ENCODE measurements at places on chromosomes 2 and 18.

- no peak for DNase-seq
Observed at GRCh38 chr18:74892066-74892627, 294.5 kb downstream of the ZNF407 start.

DNA sequence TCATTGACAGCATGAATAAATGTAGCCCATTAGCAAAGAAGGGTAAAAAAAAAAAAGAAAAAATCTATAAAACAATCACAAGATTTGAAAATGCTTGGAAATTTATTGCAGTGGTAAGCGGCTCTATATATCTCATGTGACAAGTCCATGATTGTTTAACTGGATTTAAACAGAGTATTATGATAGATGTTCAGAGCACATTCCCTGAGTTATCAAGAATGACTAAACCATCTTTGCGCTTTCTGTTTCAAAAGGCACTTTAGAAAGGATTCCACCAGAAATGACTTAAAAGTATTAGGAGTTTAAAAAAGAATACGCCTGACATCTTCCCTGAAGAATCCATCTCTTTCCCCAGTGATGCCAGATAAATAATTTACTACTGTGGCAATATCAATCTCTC is 409.5 kb upstream of the UBE2E3 start:
- no peak for DNase-seq

GRCh38 chr2:195392446-195393336 is 264.3 kb upstream of the SLC39A10 start:
- no peak for DNase-seq

DNA sequence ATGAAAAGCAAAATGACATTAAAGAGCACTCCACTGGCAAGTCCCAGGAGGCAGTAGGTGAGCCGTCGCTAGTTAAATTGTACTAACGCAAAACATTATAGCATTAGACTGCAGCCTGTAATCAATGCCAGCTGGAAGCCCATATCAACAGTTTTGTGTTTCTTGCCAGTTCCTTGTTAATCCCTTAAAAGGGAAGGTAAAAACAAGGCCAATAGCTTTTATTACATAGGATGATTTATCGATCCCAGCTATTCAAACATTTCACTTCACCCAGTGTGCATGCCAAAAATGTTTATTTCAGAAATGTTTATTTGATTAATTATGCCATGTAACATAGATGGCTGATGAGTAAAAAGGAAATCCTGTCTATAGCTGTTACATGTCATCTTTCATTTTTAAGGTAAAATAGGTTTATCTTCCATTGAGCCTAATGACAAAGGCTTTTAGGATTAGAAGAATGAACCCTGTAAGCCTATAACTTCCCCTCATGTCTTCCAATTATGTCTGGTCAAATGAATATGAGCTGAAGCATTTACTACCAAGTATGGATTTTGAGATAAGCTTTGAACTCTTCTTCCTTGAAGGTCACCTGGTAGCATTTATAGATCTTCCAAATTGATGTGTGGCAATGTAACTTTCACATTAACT is 591.2 kb downstream of the RNF144A start:
- no peak for DNase-seq

GRCh38 chr2:188851826-188852225 is 122.3 kb upstream of the COL3A1 start:
- no peak for DNase-seq

- no peak for DNase-seq
Observed at GRCh38 chr18:3357516-3357915, 92.5 kb upstream of the TGIF1 start.

- DNase-seq = peak; percentile 59
Observed at GRCh38 chr18:3037423-3037915, 24.5 kb upstream of the LPIN2 start.

- no peak for DNase-seq
Observed at GRCh38 chr2:52260904-52261303, 1229.0 kb upstream of the NRXN1 start.

DNA sequence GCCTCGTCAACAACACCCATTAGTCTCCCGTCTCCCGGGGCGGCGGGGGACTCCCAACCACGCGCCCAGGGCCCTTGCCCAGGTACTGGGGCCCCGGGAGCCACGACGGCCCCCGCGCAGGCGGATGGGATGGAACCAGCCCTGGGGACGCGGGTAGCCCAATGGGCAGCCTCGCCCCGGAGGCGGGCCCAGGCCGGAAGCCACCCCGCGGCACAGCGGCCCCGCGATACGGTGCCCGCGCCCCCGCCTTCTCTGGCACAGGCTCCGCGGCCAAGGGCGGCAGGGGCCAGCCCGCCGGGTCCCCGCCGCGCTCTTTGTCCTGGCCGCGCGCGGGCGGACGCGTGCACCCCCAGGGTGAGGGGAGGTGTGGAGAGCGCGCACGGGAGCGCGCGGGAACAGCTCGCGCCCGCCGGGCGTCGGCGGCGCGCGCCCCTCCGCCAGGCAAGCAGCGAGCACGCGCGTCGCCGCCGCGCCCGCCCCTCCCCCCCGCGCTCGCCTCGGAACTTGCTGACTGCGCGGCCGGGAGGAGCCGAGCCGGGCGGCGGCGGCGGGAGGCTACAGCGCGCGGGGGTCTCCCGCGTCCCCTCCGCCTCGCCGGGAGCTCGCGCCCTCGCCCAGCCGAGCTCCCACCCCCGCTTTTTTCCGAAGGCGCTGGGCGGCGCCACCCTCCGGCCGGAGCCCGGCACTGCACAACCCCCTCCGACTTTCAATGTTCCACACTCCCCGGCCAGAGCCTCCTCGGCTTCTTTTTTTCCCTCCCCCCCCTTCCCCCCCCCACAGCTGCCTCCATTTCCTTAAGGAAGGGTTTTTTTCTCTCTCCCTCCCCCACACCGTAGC is at the start of gene UBE2E3:
TSS of gene UBE2E3 (plus strand) at position 500 of the 837 bp plus-strand sequence. CDS start 1,438 bp downstream, outside the sequence.
- peak; percentile 87 for DNase-seq

DNA sequence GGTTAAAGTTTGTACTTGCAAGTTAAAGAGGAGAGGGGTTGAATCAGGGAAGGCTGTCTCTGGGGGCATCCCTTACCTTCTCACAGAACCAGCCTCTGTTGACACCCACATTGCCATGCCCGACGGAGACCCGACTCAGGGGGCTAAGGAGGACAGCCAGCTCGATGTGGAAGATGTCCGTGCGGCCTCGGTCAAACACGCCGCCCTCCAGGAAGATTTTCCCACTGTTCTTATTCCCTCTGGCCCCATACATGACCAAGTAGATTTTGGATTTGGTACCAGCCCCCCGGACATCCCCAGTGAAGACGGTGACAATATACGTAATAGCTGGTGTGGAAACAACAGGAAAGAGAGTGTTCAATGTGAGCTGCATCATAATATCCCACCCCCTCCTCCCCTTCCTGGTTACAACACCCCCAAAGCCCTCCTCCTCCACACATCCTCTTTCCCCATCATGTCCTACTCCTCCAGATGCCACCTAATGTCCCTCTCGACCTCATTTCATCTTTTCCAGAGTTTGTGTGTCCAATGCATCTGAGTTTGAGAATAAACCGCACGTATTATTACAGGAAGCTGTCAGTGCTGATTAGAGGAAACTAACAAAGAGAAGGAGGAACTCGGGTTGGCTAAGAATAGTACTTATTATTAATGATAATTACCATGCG is 55.7 kb downstream of the LOXHD1 start:
- DNase-seq = peak; percentile 23

DNA sequence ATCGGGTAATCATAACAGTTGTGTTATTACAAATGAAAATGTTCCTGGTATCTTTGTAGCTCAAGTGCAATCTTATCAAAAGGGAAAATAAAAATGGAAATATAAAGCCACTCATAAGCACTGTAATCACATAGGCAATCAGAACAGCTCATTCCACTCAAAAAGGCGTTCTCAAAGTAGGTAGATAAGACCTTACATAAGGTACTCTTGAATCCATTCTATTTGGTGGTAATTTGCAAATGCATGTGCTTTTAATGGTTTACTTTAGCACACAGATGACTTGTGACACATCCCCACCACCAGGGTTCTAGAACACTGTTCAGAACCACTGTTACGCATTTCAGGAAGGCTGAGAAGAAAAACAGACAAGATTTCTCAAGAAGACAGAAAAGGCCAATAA is 86.7 kb upstream of the NARS1 start:
- no peak for DNase-seq

GRCh38 chr2:71484354-71484753 is 31.0 kb downstream of the DYSF start:
- DNase-seq = no peak

GRCh38 chr2:59776726-59777008 is 776.8 kb downstream of the BCL11A start:
- DNase-seq = no peak

- no peak for DNase-seq
Observed at GRCh38 chr18:49658823-49659404, 97.1 kb downstream of the LIPG start.

DNA sequence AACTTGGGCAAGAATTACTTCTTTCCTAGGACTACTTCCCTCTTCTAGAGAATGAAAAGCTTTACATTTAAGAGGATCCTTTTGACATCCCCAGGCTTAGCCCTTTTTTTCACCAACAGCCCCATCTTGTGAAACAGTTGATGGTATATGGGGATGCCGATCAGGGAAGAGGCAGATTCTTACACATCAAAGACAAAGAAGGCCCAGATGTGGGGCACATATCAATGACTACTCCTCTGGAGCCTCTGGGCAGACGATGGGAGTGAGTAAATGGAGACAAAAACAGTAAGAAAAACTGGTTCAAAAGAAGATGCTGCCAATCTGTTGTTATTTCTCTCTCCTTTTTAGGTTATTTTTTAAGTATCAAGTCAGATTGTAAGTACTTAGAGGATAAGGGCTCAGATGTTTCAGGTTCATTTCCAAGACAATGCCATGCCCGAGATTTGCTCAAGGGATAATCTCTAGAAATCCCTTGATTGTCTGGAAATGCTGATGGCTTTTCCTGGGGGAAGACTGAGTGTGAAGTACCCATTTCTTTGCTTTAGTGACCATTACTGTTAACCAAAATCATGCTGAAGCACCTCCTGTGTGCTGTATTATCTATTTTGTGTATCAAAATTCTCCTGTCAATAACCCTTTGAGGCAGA is 117.5 kb downstream of the EPHA4 start:
- DNase-seq = no peak

GRCh38 chr2:65503746-65504145 is 71.3 kb upstream of the SPRED2 start:
- DNase-seq = no peak

All from KBM-7 (cell line).